ENCODE measurements at places on chromosomes 12 and 14.
A peak's percentile ranks its signal among the peaks of the same experiment; 100 is the strongest.

DNA sequence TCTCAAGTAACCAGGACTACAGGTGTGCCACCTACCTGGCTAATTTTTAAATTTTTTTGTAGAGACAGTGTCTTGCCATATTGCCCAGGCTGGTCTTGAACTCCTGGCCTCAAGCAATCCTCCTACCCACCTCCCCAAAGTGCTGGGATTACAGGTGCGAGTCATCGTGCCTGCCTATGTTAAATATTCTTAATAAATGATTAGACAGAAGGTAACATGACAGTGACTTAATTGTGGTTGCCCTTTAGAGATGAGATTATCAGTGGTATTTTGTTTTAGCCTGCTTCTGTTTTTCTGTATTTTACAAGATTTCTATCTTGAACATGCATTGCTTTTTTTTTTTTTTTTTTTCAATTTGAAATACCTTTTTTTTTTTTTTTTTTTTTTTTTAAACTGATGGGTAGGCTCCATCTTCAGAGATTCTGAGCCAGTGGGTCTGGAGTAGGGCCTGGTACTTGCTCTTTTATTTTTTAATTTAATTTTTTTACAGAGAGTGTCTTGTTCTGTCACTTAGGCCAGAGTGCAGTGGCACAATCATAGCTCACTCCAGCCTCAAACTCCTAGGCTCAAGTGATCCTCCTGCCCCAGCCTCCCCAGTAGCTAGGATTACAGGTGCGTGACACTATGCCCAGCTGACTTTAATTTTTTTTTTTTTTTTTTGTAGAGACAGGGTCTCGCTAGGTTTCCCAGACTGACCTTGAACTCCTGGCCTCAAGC is 88.4 kb downstream of the BORCS5 start:
- DNase-seq = no peak

DNA sequence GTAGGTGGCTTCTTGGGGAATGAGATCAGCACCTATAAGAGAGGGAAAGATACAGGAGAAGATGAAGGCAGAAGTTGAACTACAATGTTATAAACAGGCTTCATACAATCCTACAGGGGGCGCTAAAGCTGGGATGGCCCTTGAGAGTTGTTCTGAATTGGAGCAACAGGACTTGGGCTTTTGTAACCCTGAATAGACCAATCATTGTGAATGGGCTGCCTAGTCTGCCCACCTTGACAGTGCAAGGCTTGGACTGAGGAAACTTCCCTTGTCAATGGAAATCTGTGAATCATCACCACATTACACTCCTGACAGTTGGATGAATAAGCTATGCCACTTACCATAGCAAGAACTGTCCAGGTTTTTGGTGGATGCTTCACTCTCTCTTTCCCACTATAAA is 306.1 kb downstream of the KCNC2 start:
- DNase-seq = no peak

DNA sequence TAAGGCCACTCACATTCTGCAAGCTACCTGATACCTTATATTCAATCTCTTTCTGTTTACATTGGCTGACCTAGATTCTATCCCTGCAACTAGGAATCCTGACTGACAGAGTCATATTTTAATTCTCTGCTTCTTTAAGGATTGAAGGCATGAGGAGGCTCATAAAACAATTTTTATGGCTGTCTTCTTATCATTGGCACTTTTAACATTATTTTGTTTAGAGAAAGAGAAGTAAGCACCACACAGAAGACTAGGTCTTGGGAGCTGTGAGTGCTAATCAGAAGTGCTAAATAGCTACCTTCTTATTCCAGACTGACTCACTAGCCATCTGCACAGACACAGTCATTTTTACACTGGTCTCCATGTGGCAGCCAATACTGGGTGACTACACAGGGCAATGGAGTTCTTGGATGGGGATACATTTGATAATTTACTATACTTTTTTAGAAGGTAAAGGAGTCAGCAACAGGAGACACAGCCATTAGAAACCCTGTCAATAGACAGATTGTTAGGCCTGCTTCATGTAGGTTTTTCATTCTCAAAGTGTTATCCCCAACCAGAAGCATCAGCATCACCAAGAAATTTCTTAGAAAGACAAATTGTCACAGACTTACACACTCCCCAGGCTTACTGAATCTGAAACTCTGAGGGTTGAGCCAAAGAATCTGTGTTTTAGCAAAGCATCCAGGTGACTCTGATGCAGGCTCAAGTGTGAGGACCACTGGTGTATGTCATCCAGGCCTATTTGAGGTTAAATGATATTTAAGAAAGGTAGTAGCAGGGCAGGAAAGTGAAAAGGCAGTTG is 214.1 kb downstream of the DUSP6 start:
- no peak for DNase-seq

DNA sequence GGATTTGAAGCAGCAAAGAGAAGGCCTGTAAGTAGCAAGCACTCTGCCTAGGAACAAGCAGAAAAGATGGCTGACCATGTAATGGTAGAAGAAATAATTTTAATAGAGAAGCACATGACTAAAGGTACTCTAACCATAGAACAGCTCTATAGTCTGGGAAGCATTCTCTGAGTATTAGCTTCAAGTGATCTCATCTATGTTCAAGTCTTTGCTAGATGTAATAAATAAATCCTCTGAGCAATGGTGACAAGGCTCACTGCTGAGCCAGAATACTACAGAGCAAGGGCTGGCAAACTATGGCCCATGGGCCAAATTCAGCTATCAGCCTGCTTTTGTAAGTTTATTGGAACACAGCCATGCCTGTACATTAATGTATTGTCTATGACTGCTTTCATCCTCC is 84.8 kb downstream of the PEBP1 start:
- no peak for DNase-seq

- DNase-seq = no peak
Observed at GRCh38 chr14:31660191-31660590, 99.0 kb downstream of the NUBPL start.

GRCh38 chr14:91417983-91418386 is 365 bp upstream of the CCDC88C start:
- peak; percentile 80 for DNase-seq

DNA sequence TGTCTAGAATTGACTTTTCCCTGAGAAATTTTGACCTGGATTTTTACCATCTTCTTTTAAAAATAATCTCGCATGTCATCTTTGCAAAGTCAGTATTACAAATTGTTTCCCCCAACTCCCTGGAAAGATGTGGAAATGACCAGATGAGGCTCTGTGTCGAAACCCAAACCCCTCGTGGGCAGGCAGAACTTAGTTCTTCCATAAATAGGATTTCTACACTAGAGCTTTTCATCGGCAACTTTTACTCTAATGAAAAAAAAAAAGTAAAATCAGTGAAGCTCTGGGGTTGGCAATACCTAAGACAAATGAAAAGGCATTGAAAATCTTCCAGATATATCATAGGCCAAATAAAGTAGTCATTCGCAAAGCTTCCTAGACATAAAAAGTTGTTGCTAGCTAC is 17.0 kb downstream of the SSPN start:
- no peak for DNase-seq

- DNase-seq = no peak
Observed at GRCh38 chr14:100557658-100558057, 29.6 kb downstream of the BEGAIN start.

DNA sequence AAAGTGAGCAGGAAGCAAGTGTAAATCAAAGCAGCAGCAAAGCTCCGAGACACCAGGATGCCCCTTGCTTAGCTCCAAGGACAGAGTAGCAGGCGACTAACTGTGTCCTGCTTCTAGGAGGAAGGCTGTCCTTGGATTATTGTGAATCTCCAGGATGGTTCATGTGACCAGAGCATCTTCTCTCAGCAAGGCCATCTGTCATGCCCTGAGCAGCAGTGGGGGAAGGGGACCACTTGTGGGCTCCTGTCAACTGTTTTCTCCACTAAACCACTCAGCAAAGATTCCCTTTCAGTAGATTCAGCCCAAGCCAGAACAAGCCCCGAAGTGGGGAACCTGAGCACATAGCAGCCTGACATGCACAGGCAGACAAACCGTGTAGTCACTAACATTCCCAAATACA is 19.4 kb downstream of the MAP3K9 start:
- no peak for DNase-seq

- DNase-seq = no peak
Observed at GRCh38 chr14:30779210-30779609, 95.1 kb upstream of the COCH start.

DNA sequence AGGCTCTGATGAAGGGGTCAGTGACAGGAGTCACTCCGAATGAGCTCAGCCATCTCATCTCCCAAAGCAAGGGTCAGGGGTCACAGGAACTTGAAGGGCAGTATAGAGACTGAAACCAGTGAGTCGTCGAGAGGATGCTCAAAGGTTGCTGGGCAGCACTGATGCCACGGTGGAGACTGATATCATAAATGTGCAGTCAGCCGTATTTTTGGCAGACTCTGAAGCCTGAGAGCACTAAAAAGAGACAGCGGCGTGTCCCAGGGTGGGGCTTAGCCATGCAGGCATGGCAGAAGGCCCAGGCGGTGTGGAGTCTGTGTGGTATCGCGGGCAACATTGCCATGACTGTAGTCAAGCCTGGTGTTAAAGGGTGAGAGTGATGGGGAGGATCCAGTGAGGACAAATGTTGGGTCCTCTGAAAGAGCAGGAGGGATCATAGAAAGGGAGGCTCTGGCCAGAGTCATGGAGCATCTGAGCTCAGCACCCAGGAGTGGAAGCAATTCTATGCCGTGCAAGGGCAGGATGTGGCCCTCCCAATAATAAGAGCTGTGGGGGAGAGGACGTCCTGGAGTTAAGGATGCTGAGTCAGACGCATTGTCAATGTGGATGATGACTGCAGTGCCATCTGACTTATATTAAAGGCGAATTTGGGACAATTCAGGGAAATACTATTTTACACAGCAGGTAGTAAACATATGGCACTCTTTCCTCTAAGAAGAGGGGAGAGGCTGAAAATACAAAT is 241.2 kb upstream of the FKBP4 start:
- no peak for DNase-seq

GRCh38 chr12:120290609-120291305 is 946 bp downstream of the RNU4-2 start:
- peak; percentile 18 for DNase-seq

- DNase-seq = no peak
Observed at GRCh38 chr12:71945121-71945520, 6.5 kb downstream of the TPH2 start.

- DNase-seq = no peak
Observed at GRCh38 chr14:76136476-76137110, 15.1 kb upstream of the GPATCH2L start.

- DNase-seq = no peak
Observed at GRCh38 chr12:111304642-111305071, 64.2 kb downstream of the PHETA1 start.

- DNase-seq = no peak
Observed at GRCh38 chr14:60654334-60654821, 5.1 kb upstream of the SIX1 start.

- DNase-seq = no peak
Observed at GRCh38 chr14:23361320-23361719, 3.7 kb downstream of the EFS start.

DNA sequence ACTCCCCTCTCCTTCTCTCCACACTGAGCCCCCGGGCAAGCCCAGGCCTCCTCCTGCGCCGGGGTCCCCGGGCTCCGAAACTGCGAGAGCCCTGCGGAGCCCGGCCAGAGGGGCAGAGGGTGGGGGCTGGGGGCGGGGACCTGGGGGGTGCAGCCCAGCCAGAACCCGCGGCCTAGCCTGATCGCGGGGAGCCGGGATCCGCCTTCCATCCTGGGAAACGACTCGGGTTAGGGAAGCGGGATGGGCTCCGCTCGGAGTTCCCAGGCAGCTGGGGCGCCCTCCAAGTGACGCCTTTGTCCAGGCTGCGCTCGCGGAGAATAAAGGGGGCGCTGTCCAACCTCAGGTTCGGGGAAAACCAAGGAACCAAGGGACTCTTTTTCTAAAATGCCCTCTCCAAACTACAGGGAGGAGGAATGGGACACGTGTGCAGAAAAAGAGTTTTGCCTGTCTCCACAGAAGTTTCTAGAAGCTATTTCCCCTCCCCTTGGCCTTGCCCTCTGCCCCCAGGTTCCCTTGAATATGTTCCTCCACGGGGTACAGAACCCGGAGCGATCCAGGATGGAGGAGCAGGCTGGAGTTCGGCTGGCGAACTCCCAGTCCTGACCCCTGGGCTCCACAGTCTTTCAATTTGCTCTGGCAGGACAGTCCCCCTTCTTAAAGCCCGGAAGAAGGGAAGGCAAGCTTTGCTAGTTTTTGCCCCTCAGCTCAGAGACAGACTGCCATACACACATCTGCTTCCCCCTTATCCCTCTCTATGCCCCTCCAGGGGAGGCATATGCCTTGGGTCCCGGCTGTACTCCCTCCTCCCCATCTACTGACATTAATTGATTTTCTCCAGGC is 13.9 kb downstream of the NKX2-1 start:
- no peak for DNase-seq

DNA sequence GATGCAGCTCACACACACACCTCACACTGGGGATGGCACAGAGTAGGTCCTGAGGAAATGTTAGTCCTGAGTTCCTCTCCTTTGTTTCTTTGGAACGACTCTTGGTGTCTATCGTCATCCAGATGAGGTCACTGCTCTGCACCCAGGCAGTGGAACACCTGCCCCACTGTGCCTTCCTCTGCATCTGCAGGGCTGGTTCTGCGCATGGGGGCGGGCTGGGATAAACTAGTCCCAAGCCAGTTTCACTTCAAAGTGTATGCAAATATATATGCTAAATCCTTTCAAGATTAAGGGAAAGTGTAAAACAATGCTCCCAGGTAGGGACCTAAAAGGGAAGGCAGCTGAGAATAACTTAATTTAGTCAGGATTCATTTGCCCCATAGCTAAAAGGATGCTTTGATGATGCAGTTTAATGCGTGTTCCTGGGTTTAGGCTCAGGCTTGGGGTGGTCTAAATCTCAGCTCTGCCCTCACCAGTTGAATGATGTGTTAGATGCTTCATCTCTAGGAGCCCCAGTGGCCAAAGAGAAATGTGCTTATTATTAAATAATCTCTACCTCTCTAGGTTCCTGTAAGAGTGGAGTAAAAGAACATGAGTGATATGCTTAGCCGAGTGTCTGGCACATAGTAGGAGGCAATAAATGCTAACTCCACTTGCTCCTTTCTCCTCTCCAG is 47.1 kb upstream of the OVCH1 start:
- DNase-seq = no peak

DNA sequence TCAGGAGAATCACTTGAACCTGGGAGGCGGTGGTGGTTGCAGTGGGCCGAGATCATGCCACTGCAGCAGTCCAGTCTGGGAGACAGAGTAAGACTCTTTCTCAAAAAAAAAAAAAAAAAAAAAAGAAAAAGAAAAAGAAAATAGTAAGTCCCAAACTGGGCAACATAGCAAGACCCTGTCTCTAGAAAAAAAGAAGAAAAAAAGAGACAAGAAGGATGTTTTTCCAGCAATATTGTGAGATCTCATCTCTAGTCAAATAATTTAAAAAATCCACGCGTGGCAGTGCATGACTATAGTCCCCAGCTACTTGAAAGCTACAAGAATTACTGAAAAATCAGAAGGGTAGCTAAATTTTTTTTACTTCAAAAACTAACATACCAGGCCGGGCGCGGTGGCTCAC is 8.0 kb downstream of the USP44 start:
- DNase-seq = no peak

GRCh38 chr14:104826189-104826860 is 25.4 kb downstream of the ZBTB42 start:
- peak; percentile 94 for DNase-seq

- DNase-seq = no peak
Observed at GRCh38 chr14:30138567-30138966, 210.9 kb upstream of the PRKD1 start.

- DNase-seq = no peak
Observed at GRCh38 chr12:69708649-69709048, 9.5 kb upstream of the BEST3 start.
